ENCODE measurements at places on chromosomes 4 and X.

GRCh38 chr4:65139998-65140397 lies 530.3 kb downstream of the EPHA5 start:
- no peak for DNase-seq

GRCh38 chr4:113162089-113162488 lies 112.6 kb downstream of the ANK2 start:
- DNase-seq: no peak

DNA sequence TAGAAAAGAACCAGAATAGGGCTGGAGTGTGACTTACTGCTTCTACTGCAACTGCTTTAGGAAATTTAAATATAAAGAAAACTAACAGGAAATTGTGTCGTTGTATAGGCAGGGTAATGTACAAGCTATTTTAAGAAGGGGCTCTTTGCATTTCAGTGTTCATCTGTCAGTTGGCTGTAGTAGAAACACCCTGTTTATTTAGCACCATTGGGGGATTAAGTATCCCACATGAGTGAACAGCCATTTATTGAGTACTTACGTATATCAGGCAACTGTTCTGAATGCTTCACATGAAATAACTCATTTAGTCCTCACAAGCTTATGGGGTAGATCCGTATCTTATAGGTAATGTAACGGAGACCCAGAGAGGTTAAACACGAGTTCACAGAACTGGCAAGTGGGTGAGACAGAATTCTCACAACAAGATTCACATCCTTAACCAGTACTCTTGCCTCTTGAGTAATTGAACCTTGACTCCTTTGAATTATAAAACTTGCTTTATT lies 23.9 kb downstream of the STIM2 start:
- DNase-seq: no peak

DNA sequence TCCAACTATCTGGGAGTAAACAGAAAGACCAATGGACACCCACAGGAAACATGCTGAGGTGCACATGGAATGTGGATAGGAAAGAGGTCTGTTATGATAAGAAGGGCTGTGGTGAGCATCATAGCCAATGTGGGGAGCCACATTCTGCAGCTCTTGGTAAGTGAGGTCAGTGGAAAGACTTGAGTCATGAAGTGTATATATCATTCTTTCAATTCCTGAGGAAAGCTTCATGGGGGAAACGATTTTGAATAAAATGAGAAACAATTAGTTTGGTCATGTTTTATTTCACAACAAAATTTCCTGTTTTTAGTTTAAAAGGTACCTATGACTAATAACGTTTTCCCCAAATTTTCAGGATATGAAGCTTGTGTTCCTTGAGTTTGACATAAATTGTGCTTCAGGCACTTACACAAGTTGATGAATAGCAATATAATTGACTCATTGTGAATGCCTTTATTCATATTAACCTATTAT lies 41.4 kb upstream of the RASSF6 start:
- DNase-seq: no peak

- no peak for DNase-seq
These were observed 469.8 kb downstream of the PCDH7 start for GRCh38 chr4:31189938-31190337.

GRCh38 chrX:148020329-148020728 lies 39.2 kb downstream of the FMR1NB start:
- DNase-seq: no peak

- no peak for DNase-seq
These were observed 159.5 kb downstream of the PPP3CA start for GRCh38 chr4:101187841-101188240.

DNA sequence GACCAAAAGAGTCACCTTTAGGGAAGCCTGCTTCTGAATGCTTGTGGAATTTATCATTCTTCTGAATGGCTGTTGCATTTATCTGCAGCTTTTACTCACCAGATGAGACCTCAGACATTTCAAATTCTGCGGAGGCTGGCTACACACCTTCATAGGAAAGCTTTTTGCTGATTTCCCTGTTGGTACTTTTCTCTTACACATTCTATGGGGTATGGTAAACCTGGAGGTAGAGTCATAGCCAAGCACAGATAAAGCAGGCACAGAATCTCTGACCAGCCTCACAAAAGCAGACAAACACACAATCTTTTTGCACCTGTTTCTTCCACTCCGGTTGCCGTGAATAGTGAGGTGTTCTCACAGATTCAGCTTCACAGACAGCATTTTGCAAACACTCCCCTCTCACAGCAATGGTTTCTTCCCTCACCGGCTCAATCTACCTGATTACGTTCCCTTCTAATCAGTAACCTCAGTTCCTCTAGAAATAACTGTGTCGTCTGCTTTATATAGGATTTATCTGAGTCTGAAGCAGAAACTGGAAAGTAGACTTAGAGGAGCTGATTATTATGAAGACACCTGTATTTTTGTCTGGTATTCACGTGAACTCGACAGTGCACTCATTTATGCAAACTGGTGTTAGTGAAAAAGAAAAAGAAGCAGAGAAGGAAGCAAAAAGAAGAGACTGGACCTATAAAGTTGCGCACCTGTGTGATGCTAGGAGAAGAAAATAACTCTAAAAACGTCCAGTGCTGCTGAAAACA lies 83.1 kb downstream of the DMD start:
- DNase-seq: no peak

DNA sequence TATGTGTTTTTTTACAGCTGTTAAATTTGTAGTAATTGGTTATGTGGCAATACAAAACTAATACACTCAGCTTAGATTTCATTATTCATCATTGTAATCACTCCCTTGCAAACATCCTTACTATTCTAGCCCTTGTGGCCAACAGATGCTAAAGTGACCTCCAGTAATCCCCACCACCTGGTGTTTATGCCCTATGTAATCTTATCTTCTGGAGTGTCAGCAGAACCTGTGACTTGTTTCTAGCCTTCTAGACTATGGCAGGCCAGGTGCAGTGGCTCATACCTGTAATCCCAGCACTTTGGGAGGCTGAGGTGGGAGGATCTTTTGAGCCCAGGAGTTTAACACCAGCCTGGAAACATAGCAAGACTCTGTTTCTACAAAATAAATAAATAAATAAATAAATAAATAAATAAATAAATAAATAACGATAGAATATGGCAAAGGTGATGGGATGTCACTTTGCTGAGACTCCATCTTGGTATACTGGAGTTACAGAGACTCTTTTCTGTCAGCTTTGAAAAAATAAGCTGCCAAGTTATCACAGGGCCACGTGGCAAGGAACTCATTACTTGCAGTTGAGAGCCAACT lies 12.3 kb upstream of the TSR2 start:
- DNase-seq: no peak

GRCh38 chrX:107738272-107738671 lies 37.3 kb downstream of the TSC22D3 start:
- DNase-seq: no peak

GRCh38 chr4:13543839-13544605 lies at the start of gene NKX3-2:
Gene NKX3-2, minus strand, starts transcription at chr4:13544508. Its CDS starts 94 bp downstream, at chr4:13544414.
- no peak for DNase-seq

DNA sequence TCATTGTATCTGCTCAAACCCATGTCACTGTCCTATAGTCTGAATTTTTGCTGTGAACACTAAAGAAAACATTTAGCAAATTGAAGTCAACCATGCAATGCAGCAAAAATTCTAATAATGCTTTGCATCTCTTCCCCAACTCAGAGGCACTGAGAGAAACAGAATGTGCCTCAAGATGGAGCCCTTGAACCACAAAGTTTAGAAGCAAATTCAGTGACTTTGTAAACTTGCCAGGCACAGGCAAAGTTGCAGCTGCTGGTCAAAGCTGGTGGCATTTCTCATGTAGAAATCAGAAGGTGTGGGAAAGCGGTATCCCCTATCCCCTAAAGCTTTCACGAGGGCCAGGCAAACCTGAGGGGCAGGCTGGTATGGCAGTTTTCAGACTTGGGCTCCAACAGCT lies 121.7 kb upstream of the DIPK2B start:
- DNase-seq: no peak

DNA sequence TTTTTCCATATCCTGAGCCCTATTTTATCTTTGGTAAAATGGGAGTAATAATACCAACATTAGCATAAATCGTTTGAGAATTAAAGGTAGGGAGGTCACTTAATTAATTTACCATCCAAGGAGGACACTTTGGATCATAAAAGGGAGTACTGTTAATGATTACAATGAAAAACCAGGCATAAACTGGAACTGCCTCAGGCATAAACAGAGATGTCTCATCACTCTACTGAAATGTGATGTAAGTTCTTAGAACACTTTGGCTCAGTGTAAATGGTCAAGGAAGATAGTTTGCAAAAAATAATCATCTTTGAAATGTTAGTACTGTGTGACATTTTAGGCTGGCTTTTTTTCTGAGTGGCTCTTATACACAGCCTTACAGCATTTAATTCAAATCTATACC lies 268.7 kb downstream of the SLC39A8 start:
- DNase-seq: no peak

- no peak for DNase-seq
These were observed 2.5 kb upstream of the SPANXD start for GRCh38 chrX:141701072-141701471.

DNA sequence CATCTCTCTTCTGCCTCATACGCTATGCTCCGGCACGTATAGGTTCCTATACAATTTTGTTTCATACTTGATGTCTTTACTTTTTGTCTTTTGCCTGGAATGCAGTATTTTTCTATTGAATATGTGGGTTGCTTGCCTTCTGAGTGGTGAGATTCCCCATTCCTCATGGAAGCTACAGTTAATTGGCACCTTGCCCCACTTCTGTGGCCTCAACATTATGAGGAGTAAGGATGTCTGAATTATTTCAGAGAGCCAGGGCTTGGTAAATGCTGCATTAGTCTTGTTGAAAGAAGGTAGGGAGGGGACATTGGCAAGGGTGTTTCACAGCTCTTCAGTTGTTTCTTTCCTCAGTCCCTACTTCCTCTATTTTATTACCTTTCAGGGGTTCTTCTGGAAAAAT lies 23.0 kb downstream of the CDKL5 start:
- DNase-seq: no peak

GRCh38 chr4:183411291-183411861 lies 33.1 kb upstream of the CDKN2AIP start:
- DNase-seq: no peak

- DNase-seq: no peak
These were observed 51.6 kb downstream of the RS1 start for GRCh38 chrX:18620349-18620748.

- DNase-seq: no peak
These were observed 333.0 kb downstream of the ADGRL3 start for GRCh38 chr4:61533140-61533539.

DNA sequence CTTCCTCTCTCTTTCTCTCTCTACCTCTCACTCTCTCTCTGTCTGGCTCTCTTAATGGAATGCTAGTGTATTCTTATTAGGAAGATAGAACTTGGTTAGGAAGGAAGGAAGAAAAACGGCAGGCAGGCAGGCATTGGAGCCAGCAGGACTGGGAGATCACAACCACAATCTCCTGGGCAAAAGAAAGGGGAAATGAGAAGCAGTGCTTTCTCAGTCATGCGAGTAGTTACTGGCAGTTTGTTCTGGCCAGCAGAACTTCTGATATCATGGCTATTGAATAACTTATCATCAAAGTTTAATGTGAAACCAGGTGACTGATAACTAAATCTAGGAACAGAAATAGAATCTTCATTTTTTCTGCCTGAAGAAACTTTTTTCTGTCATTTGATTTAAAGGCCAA lies 60.9 kb upstream of the PAGE1 start:
- DNase-seq: no peak

- DNase-seq: no peak
These were observed 245.4 kb downstream of the ADGRL3 start for GRCh38 chr4:61445374-61446063.

DNA sequence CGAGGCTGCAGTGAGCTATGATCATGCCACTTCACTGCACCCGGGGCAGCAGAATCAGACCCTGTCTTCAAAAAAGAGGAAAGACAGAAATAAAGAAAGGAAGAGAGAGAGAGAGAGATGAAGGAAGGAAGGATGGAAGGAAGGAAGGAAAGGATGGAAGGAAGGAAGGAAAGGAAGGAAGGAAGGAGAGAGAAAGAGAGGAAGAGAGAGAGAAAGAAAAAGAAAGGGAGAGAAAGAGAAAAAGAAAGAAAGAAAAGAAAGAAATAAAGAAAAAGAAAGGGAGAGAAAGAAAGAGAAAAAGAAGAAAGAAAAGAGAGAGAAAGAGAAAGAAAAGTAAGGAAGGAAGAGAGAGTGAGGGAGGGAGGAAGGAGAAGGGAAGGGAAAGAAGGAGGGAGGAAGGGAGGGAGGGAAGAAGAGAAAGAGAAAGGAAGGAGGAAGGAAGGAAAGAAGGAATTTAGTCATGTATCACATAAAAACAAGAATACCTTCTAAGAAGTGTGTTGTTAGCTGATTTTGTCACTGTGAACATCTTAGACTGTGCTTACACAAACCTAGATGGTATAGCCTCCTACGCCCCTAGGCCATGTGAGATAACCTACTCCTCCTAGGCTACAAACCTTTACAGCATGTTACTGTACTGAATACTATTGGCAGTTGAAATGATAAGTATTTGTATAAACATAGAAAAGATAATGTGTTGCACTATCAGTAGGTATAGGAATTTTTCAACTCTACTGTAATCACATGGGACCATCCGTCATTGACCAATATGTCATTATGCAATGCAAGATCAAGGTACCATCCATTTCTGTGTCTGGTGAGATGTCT lies 17.4 kb upstream of the AFF1 start:
- no peak for DNase-seq

DNA sequence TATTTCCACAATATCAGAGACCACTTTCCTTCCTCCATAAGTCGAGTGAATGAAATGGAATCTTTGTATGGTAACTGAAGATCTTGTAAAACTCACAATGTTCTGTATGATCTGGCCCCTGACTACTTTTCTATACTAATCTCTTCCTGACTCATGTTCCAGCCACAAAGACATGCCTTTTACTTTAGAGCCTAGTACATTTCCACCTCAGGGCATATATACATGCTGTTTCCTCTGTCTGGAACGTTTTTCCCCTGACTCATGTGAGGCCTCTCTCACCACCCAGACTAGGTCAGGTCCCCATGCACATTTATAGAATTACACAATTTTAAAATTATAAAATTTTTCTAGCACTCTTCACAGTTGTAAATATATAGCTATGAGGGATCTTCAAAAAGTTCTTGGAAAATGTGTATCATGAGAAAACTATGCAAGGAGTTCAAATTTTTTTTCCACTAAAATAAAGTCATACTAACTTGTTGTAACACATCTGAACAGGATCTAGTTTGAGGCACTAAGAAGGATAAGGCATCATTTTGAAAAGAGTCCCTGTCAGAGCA lies 208.8 kb downstream of the SH2D1A start:
- DNase-seq: no peak

DNA sequence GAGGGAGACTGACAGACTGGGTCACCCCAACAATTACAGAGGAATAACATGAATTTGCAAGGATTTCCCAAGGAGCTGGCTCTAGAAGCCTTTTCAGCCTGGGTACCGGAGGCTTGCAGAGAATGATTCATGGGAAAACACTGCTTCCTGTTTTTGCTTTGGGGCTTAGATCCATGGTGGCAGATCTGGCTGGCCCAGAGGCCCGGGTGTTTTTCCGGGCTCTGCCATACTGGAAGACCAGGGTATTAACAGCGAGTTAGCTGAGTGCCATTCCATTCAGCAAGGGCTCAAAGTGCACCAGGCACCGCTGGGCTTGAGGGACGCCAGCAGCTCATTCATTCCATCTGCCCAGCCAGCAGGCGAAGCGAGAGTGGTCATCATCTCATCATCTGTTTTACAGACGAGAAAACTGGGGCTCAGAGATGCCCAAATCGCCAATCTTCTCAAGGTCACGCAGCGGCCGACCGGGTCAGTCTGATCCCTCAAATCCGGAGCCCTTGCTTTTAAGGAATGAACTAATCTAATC lies 1.3 kb downstream of the WDR1 start:
- no peak for DNase-seq
